ENCODE measurements at places on chromosomes 4 and X. TPM values are rescaled to one million over a fixed set of nuclear protein-coding genes. Genes with fewer than 3 reads are reported as not detected.

Gene RBPJ
- polyA plus RNA-seq = 55.9 TPM

Gene IBSP
- polyA plus RNA-seq = not detected

DNA sequence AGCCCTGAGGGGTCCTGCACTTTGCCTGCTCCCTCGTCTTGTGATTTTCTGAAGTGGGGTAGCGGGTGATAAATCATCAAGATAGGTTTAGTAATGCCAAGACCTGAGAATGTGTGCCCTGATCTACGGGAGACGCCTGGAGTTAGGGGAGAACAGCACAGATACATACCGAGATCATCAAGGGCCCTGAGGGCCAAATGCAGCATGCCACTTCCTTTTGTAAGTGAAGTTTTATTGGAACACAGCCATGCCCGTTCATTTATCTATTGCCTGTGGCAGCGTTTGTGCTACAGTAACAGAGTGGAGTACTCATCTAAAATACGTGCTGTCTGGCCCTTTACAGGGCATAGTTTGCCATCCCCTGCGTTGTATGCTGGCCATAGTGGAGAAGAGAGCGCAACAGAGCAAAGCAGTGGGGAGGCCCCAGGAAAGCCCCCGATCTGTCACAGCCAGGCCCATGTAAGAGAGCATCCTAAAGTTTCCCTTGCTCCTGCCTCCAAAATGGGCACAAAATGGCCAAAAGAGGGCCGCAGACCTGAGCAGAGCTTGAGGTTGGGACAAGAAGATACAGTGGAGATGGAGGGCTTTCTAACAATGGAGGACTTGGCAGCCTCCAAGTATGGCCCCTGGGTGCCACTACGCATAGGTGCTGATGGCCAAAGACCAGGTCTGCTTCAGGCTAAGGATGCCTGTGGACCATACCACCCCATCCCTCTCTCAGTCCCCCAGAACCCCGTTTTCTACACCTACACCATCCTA lies 167.0 kb downstream of the SMIM20 start:
- no peak for DNase-seq

GRCh38 chrX:73850124-73851013 lies 287.4 kb downstream of the CHIC1 start:
- peak; percentile 15 for DNase-seq

DNA sequence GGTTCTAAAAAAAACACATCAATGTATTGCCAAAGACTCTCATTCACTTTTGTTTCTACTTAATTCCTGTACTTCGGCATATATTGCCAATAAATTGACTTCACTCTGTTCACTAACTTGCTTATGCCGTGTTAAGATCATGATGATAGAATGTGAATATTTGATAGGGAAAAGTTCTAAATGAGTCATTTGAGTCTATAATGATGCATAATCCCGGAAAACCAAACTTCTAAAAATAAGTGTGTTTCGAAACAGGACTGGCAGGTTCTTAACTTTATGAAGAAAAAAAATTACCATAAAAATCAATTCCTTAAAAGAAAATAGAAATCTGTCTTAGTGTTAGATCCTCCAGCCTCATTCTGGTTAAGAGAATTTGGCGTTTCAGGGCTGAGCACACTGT lies 387.5 kb upstream of the FTHL17 start:
- DNase-seq = no peak

Data from immature natural killer cell (primary cell).